Activated CD4-positive, alpha-beta T cell treated with anti-CD3 and anti-CD28 coated beads, Interleukin-2, amount 50 U/mL, for 1 hour (primary cell): ENCODE measurements at places on chromosomes 1 and 21.

DNA sequence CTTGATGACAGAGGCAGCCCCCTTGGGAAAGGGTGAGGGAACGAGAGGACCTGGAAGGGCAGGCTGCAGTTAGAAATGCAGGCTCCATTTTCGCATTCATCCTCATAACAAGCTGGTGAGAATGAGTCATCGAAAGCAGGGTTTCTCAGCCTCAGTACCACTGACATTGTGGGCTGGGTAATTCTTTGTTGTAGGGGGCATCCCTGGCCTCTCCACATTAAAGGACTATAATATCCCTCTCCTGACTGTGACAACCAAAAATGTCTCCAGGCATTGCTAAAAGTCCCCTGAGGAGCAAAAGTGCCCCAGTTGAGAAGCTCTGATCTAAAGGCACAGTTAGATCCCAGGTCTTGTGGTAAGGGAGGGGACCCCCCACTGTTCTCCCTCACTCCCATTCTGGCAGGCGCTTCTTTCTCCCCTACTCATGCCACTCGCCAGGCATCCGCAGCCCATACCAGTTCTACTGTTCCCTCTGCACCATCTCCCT lies 20.4 kb downstream of the KCNN3 start:
- DNase-seq, result no peak

- DNase-seq, result no peak
These were observed 44.9 kb downstream of the FOXJ3 start for GRCh38 chr1:42290130-42290529.

DNA sequence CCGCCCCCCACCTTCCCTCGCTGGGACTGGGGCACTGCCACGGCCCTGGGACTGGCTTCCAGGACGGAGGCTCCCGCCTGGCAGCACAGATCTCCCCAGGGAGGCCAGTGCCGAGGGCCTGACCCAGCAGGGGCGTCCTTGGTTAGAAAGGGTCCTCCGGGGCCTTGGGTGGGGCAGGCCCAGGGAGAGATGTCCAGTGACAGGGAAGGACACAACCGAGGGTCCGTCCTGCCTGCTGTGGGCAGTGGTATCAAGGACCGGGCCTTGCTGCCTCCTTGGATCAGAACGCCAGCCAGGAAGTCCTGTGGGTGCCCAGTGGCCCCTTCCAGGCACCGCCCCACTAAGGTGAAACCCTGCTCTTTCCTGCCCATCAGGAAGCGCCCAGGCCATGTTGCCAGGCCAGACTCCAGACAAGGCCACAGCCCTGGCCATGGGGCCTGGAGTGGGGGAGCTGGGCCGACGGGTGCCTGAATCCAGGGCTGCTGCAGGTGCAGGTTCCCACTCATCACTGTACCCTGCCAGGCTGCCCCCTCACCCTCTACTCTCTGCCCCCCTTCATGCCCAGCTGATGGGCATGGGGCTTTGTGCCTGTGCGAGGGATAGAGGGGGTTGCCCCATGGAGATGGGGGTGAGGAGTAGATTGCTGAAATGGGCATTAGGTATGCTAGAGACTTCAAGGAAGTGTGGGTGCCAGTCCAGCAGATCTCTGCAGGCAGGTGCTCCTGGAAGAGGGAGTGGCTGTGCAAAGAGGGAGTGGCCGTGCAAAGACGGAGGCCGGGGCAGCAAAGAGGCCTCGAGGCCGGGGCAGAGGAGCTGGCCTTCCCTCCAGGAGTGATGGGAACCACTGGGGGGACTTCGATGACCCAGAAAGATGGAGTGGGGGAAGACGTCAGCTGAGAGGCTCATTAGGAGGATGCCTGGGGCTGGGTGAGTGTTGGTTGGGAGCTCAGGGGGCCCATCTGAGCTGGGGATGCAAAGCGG lies 2.2 kb upstream of the PRKCZ start:
- DNase-seq, result no peak

DNA sequence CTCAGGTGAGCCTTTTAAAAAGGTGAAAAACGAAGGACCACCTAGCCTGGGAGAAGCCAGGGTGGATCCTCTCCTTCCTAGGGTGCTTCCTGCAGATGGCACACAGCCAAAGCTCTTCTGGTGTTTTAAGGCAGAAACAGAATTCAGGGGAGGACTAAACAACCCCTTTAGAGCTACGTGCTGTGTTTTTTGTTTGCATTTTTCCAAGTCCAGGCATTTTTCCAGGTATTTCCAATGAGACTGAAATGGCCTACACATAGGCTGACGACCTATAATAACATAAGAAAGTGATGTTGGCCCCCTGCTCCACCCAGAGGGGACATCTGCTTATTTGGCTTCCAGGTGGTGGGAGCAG lies 83.8 kb downstream of the CAPZB start:
- DNase-seq, result no peak

DNA sequence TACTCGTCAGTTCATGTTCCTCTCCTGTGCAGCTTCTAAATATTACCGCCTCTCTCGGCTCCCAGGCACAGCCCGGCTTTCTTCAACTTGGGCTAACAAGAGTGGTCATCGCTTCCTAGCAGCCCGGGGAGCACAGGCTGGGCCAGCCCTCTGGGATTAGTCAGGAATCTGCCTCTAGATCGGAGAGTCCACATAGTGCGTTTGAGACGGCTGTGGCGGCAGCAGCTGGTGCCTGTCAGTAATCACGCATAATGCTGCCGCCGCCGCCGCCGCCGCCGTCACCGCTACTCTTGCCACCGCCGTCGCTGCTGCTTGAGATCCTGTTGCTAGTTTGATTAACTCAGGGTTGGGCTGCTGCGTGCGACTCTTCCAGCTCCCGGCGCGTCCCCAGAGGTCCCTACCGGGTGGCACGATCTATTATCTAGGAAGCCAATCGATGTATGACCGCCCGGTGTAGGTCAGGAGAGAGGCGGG lies at the start of gene RXRG:
RXRG (minus strand) TSS at position 230 of the 474 bp plus-strand sequence. CDS start 233 bp downstream, outside the sequence.
- peak; percentile 6 for DNase-seq

GRCh38 chr1:47161298-47162040 lies 24.2 kb downstream of the CYP4A22 start:
- no peak for DNase-seq

DNA sequence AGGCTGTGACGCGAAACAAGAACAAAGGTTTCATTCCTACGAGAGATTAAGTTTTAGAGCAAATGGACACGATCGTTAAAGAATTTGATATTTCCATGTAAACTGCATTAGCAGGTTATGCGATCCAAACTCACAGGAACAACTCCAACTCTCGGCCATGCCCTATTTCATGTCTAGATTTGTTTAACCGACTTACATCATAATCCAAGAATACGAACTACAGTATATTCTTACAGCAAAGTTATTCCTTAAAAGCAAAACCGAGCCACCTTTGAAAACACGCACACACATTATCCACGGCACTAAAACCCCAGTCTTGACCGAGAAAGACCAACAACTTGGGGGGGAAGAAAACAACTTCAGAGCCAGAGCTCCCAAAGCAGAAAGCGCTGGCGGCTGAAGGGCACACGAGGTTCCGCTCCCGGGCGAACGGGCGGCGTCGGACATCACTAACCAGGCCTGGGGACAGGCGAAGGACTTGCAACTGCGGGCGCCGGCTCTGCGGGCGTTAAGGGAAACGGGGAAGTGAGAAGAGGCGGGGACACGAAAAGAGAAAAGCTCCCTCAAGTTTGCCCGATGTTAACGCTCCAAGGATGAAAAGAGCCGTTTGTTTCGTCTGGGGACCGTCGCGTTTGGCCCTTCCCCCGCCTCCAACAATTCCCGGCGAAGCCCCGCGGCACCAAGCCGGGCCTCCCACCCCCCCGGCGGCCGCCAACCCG lies 690 bp downstream of the B3GALNT2 start:
- peak; percentile 13 for DNase-seq

DNA sequence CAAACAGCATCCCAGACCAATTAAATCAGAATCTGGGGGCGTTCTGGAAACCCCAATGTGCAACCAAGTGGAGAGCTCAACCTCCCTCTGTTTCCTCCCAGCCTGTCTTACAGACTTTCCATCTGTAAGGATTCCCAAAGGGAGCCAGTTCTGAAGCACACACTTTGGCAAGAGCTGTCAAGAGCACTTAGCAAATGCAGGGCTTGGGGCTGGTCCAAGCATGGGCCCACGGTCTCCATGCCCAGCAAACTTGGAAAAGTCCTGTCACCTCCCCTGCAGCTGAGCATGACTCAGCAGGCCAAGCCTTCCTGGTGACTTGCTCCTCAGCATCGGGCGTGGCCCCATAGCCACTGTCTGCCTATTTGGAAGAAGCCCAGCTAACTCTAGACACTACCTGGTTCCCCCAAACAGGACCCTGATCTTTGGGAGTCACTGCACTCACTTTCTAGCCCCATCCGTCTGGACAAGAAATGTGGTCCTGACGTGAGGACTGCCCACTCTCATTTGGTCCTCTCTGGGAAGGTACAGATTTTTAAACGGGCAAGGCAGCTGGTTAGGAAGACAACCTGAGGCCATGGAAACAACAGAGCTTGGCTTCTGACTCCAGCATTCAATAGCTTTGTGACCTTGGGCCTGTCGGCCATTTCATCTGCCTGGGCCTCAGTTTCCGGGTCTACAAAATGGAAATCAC lies 16.9 kb downstream of the SLC2A1 start:
- no peak for DNase-seq

DNA sequence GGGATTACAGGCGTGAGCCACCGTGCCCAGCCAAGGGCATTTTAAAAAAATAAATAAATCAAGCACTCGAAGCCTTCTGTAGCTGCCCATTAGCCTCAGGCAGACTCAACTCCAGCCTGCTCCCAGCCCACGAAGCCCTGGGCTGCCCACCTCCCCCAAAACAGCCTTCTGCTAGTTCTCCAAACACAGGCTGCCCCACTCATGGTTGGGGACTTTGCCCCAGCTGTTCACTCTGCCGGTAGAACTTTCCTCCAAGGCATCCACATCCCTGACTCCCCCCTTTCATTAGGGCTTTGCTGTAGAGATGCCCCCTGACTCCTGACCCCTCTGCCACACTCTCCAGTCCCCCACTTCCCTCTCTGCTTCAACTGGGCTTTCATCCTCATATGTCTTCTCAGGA lies 29.7 kb upstream of the LAPTM5 start:
- no peak for DNase-seq

DNA sequence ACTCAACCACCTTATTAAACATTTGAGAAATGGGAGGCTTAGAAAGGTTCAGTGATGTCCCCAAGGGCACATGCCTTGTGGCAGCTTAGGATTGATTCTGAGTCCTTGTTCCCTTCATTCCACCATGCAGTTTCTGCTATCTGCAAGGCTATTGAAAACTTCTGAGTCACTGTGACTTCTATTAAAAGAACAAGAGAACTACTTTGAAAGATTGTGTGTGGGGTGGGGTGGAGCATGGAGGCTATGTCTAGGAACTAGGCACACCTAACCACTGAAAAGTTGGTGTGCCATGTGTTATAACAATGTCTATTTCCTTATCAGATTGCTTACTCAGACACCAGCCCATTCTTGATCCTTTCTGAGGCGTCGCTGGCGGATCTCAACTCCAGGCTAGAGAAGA lies 10.8 kb downstream of the MTARC1 start:
- no peak for DNase-seq

- no peak for DNase-seq
These were observed 24.4 kb downstream of the CELF3 start for GRCh38 chr1:151692226-151692625.

DNA sequence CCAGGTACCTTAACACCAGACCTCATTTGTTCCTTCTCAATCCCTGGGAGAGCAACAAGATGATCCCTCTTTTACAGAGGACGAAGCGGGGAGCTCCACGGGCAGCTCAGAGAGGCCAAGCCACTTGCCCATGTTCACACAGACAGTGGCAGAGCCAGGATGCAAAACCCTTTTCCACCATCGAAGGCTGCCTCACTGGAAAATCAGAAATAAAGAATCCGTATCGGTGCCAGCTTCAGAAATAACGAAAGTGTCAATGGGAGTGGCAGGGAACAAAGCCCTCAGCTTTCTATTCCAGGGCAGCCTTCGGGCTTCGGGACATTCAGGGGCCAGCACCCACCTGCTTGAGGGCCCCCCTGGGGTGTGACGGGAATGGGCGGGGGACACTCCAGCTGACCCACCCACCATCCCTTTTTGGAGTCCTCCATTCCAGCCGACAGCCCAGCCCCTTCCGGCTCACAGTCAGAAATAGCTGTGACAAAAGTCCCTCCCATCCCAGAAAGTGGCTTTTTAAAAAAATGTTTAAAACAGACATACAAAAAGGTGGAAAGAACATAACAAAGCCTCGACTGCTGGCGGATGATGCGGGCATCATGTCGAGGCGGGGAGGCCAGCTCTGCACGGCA lies 6.0 kb downstream of the IFFO2 start:
- DNase-seq, result no peak

GRCh38 chr1:237282208-237282783 lies 240.3 kb downstream of the RYR2 start:
- no peak for DNase-seq

- DNase-seq, result no peak
These were observed 334 bp downstream of the CTH start for GRCh38 chr1:70411360-70411844.

GRCh38 chr1:228314315-228314657 lies 92.3 kb downstream of the TRIM11 start:
- DNase-seq, result no peak

DNA sequence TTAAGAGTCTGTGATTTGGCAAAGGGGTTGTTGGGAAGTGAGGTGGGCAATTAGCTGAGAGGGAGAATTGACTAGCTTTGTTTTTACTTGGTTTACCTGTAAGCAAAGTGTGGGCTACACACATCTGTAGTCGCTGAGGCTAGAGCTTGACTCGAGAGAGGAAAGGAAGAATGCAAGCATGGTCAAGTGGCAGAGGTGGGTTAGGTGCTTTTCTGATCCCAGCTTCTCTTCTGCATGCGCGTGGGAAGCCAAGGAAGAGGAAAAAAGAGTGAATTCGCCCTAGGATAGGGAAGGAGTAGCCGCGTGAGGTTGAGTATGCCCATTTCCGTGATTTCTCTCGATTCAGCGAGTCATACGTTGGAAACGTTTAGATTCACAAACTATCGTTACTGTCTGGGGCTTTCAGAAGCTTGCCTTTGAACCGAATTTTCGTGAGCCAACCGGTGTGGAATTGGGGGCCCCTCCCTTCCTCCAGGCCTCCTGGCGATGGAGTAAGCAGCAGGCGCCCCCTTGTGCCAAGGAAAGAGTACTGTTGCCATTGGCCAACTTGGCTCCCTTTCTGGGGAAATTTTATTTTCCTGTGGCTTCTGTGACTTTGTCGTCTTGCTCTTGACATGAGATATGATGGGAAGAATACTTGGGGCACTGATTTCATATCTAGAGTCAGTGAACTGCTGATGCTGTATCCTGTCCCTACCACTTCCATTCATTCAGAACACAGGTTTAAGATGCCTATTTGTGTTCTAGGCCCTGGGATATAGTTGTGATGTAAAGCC lies 1.3 kb downstream of the PIGV start:
- DNase-seq, result peak; percentile 87

GRCh38 chr1:119391749-119392148 lies 23.2 kb downstream of the HAO2 start:
- DNase-seq, result no peak

GRCh38 chr1:110425612-110426152 lies 18.2 kb upstream of the LAMTOR5 start:
- no peak for DNase-seq

- DNase-seq, result no peak
These were observed 170.2 kb upstream of the NFIA start for GRCh38 chr1:60911966-60912697.

GRCh38 chr1:9265968-9266367 lies 26.7 kb upstream of the SPSB1 start:
- DNase-seq, result no peak
